Fibroblast of gingiva (primary cell): ENCODE measurements at places on chromosomes 13 and 19.

- no peak for DNase-seq
These were observed 60.7 kb upstream of the RFXAP start for GRCh38 chr13:36758345-36758744.

DNA sequence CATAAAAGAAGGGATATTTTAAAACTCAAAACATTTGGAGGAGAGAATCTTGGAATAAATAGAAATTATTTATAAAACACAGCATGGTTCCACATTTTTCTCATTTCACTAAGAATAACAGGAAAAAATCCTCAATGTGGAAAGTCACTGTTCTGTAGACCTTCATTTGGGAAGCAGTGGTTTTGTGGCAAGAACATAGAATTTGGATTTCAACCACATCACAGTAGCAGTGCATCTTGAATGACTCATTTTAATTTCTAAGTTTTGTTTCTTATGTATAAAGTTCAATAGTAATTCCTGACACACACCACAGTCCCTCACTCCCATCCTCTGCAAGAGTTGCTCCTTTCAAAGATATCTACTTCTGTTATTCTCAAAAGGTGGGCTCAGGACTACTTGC is 264.0 kb downstream of the ENOX1 start:
- DNase-seq: peak; percentile 56

- DNase-seq: no peak
These were observed 63.9 kb downstream of the STK24 start for GRCh38 chr13:98512774-98513665.

DNA sequence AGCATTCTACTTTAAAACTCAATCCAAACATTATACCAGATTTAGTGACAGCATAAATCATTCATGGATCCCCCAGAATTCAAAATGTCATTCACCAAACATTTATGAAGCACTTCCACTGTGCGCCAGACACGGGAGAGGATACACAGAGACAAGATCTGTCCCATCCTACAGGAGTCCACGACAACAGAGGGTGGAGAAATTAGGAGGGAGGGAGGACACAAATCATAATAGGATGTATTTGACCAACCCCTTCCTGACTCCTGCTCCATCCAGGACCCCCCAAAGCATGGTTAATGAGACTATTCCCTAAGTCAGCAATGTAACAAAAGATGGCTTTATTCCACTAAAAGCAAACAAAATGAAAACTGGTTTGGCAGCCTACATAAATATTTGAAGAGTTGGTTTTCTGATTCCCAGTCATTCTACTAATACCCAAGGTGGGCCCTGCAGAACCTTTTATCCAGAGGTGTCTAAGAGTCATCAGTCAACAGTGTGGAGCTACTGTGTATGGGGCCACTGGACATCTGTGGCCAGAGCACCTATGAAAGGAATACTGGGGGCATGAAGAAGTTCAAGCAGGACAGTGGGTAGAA is 62.8 kb upstream of the DOCK9 start:
- DNase-seq: no peak

DNA sequence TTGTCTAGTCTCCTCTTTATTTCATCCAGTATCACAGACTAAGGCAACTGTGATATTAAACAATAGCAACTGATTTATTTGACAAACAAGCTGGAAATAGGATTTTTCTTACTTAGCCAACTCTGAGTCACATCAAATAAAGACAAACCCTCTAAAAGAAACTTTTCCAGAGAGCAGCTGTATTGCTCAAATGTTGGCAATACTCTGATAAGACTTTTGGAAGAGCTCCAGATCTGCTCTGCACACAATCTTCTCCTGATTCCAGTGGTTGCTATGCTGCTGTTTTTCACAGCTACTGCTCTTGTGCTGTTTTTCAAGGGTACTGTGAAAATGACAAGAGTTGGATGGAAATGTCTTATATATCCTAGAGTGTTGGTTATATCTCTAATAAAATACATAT is 1479.2 kb downstream of the SLITRK5 start:
- DNase-seq: no peak

DNA sequence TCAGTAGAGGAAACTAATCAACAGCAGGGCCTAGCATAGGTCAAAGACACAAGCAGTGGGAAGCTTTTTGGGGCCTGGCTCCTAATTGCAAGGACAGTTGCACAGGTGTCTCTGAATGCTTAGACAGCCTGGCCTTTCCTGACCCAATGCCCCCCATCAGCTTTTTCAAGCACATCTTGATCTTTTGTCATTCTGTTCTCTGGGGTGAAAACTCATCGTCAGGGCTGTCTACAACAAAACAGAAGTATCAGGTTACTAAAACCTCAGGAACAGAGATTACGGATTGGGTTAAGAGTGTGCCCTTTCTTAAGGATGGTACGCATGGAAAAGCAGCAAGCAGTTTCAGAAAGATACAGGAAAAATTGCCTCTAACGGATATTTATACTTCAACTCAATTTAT is 8.3 kb upstream of the ZNF254 start:
- DNase-seq: no peak

- DNase-seq: no peak
These were observed 13.8 kb upstream of the RPS15 start for GRCh38 chr19:1424192-1424955.

DNA sequence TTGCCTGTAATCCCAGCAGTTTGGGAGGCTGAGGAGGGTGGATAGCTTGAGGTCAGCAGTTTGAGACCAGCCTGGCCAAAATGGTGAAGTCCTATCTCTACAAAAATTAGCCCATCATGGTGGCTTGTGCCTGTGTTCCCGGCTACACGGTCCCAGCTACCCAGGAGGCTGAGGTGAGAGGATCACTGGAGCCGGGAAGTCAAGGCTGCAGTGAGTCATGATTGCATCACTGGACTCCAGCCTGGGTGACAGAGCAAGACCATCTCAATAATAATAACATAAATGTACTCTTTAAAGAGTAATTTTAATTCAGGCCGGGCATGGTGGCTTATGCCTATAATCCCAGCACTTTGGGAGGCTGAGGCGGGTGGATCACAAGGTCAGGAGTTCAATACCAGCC is 38.7 kb downstream of the SKA3 start:
- DNase-seq: no peak

DNA sequence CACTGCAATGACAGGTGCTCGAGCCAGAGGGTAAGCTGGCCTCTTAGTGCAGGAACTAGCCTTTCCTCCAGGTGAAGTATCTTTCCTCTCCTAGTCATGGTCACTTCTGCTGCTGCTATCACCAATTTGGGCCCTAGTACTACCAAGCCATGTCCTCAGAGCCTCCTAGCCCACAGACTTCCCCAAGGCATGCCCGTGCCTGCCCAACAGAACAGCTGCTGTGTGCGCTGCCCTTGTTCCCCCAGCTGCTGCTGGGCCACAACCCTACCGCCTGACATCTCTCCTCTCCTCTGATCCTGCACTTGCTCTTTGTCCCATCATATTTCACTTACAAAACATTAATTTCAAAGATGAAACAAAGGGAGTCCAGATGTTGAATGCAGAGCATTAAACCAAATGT is 168.5 kb upstream of the FREM2 start:
- no peak for DNase-seq

GRCh38 chr19:13861392-13861713 is 15.6 kb upstream of the NANOS3 start:
- no peak for DNase-seq

DNA sequence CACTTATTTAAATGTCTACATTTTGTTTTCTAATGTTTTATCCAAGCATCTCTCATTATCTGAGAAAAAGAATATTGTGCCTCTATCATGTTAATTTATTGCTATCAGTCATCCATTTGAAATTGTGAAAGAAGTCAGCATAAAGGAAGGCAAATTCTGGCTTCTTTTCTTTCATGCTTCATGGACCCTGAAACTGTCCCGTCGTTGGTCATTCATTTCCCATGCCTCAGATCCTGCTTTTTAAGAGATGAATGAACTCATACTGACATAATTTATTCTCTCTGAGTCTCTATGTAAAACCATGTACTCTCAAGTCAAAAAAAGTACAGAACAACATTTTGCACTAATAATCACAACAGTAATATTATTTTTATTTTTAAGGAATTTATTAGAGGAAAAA is 2512.0 kb downstream of the PCDH9 start:
- no peak for DNase-seq

- DNase-seq: no peak
These were observed 5.3 kb downstream of the F2RL3 start for GRCh38 chr19:16894080-16894479.

DNA sequence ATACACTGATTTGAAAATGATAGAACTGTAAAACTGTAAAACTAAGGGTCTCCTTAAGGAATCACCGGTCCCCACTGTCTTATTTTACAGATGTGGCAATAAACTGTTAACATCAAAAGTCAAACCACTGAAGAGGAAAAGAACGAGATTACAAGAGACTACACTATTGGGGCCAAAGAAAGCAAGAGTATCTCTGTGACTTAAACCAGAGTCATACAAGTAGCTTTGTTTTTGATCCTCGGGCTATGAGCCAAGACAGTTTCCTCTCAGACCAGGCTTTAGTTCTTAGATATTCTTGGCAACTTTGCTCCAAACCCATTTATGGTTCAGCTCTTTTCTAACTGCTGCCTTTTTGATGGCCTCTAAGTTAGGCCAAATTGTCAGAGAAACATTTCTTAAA is 113.8 kb downstream of the TBC1D4 start:
- DNase-seq: peak; percentile 89

GRCh38 chr13:99577934-99578917 is 77.0 kb downstream of the TM9SF2 start:
- no peak for DNase-seq

DNA sequence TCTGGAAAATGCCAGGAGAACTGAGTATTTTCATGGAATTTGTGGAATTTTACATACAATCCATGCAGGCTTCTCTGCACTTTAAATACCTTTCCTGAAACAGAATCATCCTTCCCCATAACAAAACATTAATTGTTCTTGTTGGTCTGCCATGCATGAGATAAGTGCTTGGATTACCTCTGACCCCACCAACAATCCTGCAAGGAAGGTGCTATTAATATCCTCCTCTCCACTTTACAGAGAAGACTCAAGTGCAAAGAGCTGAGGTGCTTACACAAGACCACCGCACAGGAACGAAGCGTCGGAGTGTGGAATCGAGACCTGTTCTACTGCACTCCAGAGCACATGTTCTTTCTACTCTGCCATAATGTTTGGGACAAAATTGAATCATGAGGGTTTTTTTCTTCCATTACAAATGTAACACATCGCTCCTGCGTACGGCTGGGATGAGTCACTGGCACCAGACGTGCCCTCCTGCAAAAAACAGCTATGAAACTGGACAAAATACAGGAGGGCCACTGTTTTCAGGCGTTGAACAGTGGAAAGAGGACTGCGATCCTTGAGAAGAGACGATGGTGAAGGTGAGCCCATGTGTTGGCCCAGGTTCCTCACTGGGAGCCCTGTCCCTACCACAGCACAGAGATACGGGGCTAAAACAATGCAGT is 12.9 kb upstream of the LRRC4B start:
- no peak for DNase-seq

DNA sequence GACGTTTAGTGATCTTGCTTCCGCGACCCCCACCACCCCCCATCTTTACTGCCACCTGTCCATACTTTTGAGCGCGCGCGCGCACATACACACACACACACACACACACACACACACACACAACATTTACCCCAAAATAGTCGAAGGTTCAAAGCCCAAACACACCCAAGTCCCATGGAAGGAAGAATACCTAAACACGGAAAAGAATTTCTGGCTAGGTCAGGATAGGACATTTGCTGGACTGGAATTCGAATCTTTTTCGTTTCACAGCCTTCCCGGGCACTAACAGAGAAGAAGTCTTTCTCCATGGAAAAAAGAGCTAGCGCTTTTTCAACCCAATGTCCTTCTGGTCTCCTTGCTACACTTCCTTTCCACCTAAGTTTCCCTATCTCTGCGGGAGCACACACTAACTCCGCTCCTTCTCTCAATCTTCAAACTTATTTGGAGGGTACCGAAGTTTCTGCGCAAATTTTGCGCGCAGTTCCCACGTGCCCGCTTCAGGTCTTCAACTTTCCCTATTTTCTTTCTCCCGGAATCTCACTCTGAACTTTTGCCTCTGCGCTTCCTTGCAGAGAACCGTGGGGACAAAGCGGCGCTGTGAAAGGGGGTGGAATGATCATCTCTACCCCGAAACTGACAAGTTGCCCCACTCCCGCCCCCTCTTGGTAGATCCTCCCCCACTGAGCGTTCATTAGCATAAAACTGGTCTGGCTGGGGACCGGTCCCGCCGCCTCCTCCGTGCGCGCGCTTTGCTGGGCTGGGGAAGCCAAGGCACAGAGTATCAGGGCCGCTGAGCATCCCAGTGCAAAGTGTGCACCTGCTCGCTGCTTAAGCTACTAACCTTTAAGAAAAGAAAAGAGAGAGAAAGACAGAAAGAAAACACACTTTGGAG is 2.7 kb downstream of the DACH1 start:
- DNase-seq: peak; percentile 2

- no peak for DNase-seq
These were observed 41.0 kb downstream of the ANKRD10 start for GRCh38 chr13:110873639-110874507.

DNA sequence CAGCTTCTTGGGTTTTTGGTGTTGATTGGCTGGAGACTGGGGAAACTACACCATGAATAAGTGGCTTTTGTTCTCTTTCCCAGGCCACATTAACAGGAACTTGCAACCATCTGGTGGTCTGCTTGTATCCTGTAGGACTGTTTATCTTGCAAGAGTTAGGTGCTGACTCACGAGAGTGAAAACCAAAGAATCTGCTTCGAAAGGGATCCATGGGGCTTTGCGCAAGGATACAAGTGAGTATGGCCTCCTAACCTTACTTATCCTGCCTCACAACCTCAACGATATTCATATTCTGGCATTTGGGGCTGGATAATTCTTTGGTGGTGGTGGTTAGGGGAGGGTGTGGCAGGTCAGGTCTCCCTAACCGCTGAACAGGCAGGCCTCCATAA is 4.7 kb upstream of the SIGLECL1 start:
- no peak for DNase-seq

GRCh38 chr13:37072024-37072423 is 12.5 kb upstream of the SUPT20H start:
- no peak for DNase-seq

DNA sequence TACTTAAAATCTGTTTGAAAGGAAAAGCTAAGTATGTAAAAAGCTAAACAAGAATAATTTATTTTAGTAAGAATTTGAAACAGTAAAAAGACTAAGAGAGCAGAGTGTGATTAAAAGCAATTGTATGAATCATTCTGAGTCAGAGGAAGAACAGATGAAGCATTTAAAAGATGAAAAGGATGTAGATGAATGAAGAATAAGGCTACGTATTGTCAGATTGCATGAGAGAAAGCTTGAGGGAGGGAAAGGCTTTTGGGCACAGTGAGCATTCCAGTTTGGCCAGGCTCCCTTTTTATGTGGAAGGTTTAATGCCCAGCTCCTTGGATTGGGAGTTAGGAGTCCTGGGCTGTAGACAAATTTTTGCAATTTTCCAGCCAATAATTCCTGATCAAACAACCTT is 117.7 kb downstream of the FREM2 start:
- DNase-seq: no peak

- DNase-seq: no peak
These were observed 45.9 kb upstream of the ATP11A start for GRCh38 chr13:112643759-112644459.

DNA sequence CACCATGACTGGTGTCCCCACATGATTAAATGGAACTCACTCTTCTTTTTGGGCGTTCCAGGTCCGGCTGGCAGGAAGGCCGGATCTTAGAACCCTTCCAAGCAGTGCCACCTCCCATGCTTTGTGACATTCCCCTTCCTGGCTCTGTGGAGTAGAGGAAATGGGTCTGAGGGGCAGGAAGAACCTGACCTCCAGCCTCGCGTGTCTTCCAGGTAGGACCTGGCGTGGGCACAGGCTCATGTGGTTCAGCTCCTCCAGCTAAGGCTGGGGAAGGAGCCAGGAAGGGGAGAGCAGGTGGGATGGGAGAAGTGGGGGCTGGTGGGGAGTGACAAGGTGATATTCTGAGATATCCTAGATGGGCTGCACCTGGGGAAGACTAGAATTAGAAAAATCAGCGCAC is 2.1 kb downstream of the TMEM255B start:
- no peak for DNase-seq
